ENCODE measurements at places on chromosomes 2 and 18.

DNA sequence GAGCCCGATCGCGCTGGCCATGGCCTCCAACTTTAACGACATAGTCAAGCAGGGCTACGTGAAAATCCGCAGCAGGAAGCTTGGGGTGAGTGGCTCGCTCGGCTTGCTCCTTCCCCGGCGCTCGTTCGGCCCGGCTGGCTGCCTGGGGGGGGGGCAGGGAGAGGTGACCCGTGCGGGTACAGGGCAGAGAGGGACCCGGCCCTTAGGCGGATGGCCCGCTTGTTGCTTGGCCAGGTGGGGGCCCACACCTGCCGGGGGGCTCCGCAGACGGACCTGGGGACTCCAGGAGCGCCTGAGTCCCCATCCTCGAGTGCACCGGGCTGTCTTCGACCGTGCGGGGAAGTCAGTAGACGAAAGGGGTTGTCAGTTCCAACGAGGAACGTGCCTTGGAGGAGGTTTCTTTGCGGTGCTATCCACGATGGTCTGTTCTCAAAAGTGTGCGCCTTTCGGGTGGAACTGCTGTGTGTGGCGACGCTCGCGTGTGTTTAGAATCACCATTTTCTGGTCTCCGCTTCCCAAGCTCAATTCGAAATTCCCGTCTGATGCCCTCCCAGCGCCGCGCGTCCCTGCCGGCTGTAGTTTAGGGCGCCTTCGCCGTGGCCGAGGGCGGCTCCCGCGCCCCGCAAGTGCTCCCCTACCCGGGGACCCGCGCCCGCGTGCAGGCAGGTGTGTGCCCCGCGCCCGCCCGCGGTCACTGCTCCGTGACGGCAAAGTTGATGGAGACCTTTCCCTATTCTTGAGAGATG is 711 bp downstream of the DOK6 start:
- DNase-seq = no peak

GRCh38 chr2:23850564-23851256 is 76.2 kb downstream of the ATAD2B start:
- no peak for DNase-seq

DNA sequence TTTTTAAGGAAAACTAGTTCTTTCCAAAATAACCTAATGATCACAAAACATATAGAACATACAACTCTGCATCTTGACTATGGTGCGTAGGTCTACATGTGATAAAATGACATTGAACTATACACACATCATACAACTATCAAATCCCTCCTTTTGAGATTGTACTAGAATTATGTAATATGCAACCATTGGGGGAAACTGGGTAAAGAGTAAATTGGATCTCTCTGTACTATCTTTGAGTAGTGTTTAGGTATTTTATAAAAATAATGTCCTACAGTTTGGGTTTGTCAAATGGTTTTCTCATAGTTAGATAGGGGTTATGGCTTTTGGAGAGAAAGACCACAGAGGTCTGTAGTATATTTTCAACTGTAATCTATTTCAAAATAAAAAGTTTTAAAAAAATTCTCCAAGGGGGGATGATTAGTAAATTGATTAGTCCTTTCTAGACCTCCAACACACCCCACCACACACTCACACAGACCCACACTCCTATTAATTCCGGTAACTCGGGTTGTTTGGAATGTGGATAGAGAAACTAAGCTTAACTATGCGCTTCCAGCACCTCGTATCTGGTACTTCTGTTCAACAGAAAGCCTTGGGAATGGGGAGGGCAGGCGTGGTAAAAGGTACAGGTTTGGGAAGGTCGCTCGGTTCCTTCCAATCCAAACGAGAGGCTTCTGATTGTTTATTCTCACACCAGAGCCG is 695 bp upstream of the BIRC6 start:
- peak; percentile 67 for DNase-seq

GRCh38 chr18:63909870-63910269 is 2.1 kb downstream of the SERPINB10 start:
- DNase-seq = peak; percentile 8

DNA sequence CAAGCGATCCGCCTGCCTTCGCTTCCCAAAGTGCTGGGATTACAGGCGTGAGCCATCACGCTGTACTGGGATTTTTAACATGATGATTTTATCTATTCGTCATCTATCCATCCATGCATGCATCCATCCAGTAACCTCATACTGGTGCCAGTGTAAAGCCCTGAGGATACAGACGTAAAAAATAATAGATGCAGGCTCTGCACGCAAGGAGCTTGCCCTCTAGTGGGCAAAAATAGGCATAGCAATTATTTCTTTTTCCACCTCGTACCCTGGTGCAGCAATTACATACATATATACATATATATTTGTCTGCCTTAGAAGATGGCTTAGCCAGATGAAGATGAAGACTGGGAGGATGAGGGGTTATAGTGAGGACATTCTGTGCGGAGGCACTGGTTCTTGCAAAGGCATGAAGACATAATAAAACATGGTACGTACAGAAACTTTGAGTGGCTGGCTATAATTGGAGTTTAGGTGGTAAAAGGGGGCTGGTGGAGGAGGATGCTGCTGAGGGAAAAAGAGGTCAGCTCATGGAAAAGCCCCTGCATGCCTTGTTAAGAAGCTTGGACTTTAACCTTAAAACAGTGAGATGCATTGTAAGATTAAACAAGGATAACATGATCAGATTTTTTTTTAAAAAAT is 19.6 kb upstream of the RPIA start:
- peak; percentile 11 for DNase-seq

DNA sequence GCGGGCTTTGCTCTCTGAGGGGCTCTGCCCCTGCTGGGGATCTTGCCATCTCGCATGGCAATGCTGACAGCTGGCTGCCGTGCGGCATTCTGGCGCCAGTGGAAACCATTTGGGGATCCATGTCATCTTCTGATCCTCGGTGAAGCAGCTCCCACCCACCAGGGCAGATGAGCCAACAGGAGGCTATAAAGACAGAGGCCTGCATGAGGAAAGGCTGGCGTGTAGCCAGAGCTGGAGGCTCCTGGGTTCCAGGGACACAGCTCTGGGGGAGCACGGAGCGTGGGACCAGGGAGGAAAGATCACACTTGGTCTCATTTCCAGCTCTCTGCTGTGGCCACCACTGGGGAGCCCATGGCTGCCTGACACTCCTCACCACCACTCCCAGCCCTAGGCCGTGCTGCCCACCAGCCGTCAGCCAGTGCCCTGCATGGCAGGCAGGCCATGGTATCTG is 145.8 kb downstream of the ZFP36L2 start:
- peak; percentile 96 for DNase-seq

GRCh38 chr2:218265626-218266025 is 4.3 kb downstream of the AAMP start:
- no peak for DNase-seq

DNA sequence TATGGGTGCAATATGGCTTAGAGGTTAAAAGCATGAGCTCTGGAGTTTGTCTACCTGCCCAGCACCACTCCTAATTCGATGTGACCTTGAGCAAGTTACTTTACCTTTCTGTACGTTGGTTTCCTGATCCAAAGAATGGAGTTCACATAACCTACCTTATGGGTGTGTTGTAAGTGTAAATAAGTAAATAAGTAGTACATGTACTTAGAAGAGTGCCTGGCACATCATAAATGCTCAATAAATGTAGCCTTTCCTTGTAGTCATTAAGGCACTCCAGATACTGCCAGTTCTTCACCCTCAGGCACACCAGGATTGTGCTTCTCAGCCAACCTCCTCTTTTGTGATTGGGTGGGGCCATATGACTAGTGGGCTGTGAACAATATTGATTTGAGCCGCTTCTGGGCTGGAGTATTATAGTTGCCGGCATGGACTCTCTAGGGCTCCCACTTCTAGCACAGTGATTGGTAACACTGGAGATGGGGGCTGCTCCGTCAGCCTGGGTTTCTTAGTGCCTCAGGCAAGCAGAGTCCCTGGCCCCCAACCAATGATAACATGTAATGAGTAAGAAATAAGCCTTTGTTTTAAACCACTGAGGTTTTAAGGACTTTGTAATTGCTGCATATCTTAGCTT is 101.7 kb upstream of the NOSTRIN start:
- no peak for DNase-seq

All from skin of body (tissue), 3 donors.